ENCODE measurements at places on chromosomes 3 and 15.

- no peak for DNase-seq
Measured at GRCh38 chr15:27768732-27769475, 330.2 kb downstream of the OCA2 start.

GRCh38 chr15:42069025-42069424 lies 25.3 kb downstream of the PLA2G4D start:
- DNase-seq: no peak

DNA sequence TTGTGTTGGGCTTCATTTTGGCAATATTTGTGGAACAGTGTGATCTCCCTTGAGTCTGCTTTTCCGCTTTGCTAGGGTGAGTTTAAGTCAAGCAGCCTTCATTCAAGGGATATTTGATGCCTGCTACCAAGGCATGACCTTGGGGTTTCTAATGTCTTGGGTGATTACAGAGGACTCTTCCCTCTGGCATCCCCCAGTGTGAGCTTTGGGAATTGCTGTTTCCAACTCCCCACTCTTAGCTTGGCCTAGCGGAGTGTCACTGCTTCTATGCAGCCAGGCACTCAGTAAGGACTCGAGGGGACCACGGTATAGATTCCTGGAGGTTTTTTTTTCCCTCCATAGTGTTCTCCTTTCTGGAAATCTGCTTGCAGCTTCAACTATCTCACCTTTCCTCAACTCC lies 21.1 kb downstream of the GCNT3 start:
- DNase-seq: no peak

DNA sequence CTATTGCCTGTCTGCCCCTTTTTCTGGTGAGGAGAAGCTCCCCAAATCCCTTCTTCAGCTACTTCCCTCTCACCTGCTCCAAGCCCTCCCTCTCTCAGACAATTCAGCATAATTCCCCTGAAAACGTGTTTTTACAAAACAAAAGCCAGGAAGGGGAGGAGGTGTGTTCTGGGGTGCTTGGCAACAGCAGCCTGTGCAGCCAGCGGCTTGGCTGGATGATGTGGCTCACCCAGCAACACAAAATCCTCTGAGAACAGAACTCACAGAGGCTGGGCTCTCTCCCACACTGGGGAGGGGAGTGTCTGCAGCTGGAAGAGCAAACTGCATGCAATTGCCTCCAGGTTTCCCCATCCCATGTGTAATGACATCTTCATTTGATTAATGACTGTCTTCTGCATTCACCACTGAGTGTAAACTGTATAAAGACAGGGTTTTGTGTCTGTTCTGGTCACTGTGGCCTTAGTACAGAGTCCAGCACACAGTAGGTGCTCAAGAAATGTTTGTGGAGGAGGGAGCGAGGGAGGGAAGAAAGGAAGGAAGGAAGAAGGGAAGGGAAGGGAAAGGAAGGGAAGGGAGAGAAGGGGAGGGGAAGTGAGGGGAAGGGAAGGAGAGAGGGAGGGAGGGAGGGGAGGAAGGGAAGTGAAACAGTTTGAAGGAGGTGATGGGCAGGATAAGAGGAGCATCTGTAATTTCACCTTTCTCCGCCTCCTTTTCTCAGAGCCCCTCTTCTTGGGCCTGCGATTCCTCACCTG lies 70.1 kb upstream of the GLCE start:
- no peak for DNase-seq

- no peak for DNase-seq
Measured at GRCh38 chr3:20161714-20162113, 24.3 kb downstream of the SGO1 start.

DNA sequence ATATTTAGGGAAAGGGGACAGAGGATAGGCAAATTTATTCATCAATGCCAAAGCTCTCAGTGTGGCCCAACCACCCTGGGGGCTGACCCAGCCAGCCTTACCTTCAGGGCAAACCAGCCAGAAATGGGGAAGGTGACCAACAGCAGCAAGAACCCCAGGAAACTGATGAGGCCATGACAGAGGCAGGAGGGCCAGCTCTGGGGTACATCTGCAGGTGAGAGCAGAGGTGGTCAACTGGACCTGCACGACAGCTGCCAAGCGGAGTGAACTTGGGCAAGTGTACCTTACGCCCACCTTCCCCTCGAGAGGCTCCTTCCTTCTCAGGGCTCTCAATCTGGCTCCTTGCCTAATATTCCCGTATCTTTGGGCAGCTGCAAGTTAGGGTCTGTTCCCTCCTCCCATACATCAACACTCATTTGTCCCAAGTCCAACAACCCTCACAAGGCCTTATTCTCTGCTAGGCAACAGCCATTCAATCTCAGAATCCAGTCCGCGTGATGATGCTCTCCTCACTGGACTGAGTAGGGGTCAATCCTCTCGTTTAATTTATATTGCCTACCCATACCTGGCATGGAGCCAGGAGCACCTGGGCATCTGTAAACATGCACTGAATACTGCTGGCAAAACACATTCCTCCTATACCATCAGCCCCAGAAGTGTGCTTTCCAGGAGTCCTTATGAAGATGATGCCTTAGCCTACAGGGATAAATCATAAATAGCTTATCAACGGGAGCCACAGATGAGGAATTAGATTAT lies 1.7 kb downstream of the STOML1 start:
- no peak for DNase-seq
